Left ventricle myocardium inferior (tissue), 1 donor: ENCODE measurements at places on chromosomes 7 and 10.

GRCh38 chr10:90326498-90327267 is 531.2 kb downstream of the HTR7 start:
- DNase-seq: no peak

DNA sequence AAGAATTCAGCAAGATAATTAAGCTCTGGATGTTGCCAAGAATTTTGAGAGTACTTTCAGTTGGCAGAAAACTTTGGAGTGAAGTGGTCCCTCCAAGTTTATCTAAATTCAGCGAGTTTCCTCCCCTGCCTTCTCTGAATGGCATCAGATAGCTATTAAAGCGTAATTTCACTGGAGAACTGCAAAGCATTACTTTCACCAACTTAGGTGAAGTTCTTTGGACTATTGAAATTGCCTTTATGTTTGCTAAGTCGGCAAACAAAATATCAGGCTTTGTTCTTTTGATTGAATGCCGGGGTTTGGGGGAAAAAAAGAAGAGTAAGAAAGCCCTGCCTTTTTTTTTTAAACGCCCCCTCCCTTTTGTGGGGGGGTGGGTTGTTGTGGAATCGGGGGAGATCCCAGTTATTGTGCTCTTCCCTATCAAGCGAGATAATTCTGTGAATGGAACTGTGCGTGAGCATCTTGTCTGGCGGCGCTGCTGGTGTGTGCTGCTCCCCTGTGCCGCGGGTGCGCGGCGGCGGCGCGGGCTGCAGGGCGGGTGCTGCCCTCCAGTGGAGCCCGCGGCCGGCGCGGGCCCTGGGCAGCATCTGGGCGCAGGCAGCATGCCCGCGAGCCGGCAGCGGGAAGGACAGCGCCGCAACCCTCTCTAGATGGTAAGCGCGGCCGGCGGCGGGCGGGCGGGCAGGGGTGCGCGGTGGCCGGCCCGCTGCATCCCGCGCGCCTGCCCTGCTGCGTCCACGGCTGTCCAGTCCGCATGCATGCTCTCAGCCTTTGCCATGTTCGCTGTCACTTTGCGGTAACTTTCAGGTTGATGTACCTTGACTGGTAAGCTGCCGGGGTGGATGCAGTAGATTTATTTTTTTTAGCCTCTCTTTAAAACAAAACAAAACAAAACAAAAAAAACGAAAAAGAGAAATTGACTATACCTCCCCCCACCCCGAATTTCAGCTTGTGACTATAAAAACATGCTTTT is 176.5 kb downstream of the TCF7L2 start:
- DNase-seq: peak; percentile 74

GRCh38 chr7:8146106-8146787 is 115.7 kb downstream of the ICA1 start:
- no peak for DNase-seq

GRCh38 chr7:135726911-135727673 is 894 bp downstream of the SLC13A4 start:
- no peak for DNase-seq

DNA sequence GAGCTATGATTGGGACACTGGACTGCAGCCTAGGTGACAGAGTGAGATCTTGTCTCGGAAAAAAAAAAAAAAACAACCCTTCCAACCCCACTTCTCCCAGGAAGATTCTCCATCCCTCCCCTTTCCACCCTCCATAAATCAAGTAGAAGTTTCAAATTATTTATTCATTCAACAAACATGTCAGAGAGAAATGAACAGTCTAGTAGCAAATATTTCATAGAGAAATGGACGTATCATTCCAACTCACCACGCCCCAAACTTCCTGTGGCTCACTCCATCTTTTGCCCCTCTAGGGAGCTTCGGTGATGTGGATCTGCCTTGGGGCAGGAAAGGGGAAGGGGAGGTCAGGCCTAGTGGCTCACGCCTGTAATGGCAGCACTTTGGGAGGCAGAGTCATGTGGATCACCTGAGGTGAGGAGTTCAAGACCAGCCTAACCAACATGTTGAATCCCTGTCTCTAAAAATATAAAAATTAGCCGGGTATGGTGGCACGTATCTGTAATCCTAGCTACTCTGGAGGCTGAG is 638 bp upstream of the TRAPPC14 start:
- DNase-seq: no peak

GRCh38 chr7:74304550-74304949 is 15.3 kb downstream of the CLIP2 start:
- DNase-seq: no peak

DNA sequence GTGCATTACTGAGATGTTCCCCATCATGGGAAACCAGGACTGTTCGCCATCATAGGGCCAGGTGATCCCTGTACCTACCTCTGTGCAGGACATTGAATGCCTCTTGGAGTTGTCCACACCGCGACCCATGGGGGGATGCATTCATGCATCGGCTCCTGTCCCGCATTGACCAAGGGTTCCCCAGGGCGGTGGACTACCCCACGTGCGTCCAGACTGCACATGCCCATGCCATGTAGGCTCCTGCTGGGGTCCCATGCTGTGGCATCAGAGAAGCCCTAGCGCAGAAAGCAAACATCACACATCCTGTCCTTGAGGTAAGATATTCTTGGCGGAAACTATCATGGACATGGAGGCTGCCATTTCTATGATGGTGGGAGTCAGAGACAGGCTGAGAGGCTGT is 121.6 kb upstream of the UNC5B start:
- no peak for DNase-seq

DNA sequence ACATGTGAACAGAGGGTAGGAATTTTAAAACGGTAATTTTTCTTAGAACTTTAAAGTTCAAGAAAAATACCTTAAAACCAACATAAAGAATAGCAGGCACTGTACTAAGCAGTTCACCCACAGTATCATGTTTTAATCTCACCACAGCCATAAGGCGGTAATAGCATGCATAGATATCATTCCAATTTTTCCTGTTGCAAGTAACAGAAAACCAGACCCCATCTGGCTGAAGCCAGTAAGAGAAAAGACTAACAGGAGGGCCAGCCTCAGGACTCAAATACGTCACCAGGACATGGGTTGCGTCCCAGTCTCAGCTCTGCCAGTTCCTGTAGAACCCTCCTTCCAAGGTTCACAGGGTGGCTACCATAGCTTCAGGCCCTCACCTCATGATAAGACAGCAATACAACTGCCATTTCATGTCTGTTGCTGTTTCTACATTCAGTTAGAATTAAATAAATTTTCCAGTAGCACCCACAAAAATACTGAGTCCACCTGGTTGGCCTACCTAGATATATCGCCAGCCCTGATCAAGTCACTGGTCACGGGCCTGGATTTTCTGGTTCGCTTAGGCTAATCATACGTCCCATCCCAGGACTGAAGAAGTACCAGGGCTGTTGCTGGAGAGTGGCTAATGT is 2.0 kb upstream of the RNF32 start:
- no peak for DNase-seq

DNA sequence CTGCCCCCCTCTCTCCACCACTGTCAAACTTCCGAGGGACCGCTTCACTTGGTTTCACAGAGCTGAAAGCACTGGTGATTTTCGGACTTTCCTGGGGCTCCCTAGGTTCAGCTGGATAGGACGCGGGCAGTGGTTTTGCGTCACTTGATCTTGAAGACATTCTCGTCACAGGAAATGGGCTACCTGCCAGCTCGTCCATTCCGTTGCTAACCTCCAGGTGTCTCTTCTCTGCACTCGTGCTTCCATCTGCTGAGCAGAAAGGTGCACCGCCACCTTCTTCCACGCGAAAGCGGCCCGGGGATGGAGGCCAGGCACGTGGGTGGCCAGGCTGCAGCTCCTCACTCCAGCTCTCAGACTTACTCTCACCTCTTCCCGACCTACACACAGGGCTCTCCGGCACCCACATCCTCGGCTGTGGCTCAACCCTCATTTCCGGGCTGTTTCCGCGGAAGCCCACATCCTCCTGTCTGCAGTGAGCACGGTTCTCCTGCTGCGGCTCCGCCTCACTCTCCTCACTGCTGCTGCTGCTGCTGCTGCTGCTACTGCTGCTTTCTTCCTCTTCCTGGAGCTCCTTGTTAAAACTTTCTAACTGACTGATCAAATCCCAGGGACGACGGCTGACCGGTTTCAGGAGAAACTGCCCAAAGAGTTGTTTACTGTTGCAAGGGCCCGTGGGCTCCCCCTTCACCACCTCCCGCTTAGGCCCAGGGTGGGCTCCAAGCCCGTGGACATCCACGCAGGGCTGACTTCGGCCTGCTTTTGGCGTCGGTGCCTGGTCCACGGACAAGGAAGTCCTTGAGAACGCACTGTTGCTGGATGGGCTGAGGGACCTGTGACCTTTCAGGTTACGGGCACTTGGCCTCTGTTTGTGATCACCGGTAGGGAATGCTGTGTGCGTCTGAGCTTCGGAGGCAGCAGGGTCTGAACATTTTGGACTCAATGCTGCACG is 32.1 kb downstream of the JCAD start:
- DNase-seq: peak; percentile 38

GRCh38 chr10:35642035-35642792 is at the start of gene FZD8:
FZD8 (minus strand) TSS chr10:35642296; CDS start chr10:35641429, 867 bp downstream.
- DNase-seq: peak; percentile 92

DNA sequence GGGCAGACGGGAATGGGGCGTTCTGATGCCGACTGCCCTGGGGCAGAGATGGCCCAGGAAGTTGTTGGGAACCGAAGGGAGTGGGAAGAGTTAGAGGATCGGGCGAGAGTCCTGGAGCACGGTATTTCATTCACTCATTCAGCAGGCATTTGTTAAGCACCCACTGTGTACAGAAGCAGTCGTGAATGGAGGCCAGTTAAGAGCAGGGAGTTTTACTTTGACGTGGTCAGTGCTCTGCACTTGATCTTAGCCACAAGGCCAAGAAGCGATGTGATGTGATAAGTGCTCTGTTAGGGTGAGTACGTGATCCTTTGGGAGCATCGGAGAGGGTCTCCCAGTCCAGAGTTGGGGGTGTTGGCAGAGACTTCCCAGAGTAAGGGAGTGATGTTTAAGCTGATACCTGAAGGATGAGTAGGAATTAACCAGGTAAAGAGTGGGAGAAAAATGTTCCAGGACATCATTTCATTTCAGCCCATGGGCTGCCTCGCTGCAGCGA is 890 bp downstream of the ZFYVE27 start:
- no peak for DNase-seq

DNA sequence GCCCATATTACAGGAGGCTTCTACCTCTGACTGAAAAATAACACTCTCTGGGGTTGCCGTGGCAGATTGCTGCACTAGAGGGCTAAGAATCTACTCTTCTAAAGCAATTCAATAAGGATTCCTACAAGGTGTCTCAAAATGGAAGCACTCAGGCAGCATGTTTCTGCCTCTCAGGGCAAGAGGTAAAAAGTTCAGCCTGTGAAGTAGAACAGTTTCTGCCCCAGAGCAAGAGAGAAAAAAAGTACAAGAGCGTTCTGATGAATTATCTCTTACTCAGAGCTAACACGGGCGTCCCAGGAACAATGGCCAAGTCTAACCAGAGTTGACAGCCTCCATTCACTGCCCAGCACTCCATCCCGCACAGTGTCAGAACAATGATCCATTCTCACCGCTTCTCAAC is 71.3 kb upstream of the TES start:
- DNase-seq: no peak

GRCh38 chr7:6442114-6442513 is 5.6 kb downstream of the DAGLB start:
- no peak for DNase-seq

GRCh38 chr7:25103773-25104172 is 21.3 kb downstream of the CYCS start:
- DNase-seq: no peak

DNA sequence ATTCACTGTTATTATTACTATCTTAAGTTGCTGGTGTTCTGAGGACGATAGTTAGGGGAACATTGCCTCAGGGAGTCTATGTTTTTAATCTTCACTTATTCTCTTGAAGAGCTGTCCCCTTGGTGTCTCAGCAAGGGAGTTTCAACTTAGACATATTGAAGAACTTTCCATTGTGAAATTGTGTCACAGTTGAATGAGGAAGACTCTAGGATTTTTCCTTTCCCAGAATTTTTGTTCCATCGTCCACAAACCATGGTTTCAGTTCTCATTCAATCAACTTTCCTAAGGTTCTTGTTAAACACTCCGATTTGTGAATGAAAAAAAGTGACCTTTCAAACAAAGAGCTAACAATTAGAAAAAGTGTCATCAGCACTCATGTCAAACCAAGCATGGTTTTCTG is 128.3 kb downstream of the GATA3 start:
- no peak for DNase-seq

DNA sequence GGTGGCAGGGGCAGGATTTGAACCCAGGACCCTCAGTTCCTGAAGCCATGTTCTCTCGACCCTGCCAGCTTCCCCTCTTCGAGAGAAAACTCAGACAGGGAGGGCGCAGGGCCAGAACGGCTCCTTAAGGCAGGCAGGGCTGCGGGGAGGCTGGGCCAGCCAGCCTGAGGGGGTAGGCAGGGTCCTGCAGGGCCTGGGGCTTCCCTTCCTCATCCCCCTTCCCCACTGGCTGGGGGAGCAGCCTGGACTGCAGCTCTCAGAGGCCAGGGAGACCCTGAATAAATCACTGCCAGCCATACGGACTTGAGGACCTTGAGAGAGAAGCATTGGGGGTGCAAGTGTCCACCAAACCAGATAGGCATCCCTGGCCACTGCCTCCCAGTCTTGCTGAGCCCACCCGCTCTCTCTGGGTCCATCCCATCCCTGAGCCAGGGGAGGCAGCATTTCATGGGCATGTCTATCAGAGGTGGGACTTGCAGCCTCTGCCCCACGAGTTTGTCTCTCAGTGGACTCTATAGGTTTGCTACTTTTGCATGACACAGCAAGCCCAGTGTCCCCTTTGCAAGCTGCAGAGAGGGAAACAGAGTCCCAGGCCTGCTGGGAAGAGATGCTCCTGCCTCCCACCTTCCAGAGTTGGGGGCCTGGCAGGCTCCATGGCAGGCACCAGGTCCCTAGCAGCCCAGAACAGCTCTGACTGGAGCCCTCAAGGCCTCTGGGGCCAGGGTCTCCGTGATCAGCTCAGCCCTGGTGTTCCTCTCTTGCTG is 70.9 kb downstream of the MYL10 start:
- no peak for DNase-seq

- DNase-seq: no peak
Observed at GRCh38 chr10:4127518-4128315, 342.7 kb upstream of the KLF6 start.

DNA sequence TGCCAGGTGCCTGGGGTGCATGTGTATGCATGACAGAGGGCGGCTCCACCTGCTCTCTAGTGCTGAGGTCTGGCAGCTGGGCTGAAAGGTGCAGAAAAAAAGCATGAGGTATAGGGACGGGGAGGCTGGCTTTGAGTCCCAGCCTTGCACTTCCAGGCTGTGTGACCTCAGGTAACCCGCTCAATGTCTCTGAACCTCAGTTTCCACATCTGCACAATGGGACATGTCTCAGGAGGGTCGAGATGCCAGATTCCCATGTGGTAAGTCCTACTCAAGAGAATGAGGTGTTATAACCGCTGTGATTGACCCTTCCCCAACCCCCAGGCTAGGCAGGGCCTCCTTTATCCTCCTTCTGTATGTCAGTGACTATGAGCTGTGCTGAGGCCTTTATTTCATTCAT is 48.8 kb downstream of the ARHGAP22 start:
- no peak for DNase-seq

GRCh38 chr7:16493266-16493665 is 27.7 kb upstream of the SOSTDC1 start:
- DNase-seq: no peak

DNA sequence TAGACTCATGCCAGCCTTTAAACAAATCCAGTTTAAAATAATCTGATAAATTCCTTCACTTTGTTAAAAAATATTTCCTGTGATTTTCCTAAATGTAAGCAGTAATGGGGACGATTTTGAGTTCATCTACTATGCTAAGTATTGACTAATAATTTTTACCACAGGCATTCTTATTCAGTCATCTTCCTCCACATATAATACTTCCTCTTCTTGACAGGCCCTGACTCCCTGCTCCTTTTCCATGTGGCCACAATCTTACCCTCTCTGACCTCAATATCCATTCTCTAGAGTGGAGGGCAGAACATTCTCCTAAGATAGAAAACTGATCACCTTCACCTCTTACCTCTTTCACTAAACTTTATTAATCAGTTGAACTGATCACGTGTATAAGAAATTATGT is 7.8 kb downstream of the DNAJC2 start:
- no peak for DNase-seq
